Nephron progenitor cell (in vitro differentiated cells): ENCODE measurements at places on chromosomes 7 and 10.
A peak's percentile ranks its signal among the peaks of the same experiment; 100 is the strongest.

GRCh38 chr7:152735443-152736004 is 24.0 kb upstream of the ACTR3B start:
- no peak overlapping the region for H3K4me3 ChIP-seq
- DNase-seq = no peak
- peak overlapping the region; percentile 92 for H3K27ac ChIP-seq
- no peaks in the 10 kb centered on the region for H3K36me3 ChIP-seq
- H3K27me3 ChIP-seq = peaks cover 7% of the 10 kb centered on the region
- H3K4me1 ChIP-seq = peaks cover 12% of the 10 kb centered on the region

DNA sequence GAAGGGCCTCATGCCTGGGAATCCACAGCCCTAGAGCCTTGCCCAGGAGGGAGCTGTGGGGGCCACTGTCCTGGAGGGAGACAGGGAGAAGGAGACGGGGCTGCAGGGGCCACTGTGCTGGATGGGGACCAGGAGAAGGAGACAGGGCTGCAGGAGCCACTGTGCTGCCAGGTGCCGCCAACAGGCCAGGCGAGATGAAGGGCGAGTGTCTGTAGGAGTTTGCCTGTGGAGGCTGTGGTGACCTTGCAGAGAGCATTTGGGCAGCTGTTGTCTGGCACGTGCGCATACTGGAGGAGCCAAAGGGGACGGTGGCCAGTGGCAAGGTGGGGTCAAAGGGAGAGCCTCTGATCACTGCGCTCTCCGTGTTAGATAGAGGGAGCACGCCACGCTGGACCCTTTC is 79.2 kb downstream of the NKX6-2 start:
- H3K4me1 ChIP-seq = peaks cover 5% of the 10 kb centered on the region
- DNase-seq = no peak
- H3K27me3 ChIP-seq = peaks cover 10% of the 10 kb centered on the region
- H3K36me3 ChIP-seq = peaks cover 46% of the 10 kb centered on the region

DNA sequence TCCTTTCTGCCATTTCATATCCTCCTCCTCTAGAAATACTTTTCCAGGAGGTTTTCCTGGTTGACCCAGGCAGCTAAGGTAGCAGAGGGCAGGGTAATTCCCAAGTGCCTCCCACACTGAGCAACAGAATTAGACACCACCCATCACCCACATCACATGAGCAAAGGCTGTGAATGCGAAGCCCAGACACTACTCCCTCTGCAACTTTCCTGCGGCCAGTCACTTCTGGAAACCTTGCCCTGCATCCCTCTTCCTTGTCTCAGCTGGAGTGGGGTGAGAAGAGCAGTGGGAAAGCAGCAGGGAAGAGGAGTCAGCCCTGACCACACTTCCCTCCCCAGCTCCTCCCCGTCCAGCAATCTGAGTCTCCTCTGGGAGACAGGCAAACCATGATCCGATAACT is 15.2 kb downstream of the TMEM176B start:
- H3K4me1 ChIP-seq = peaks cover 47% of the 10 kb centered on the region
- no peak overlapping the region for H3K4me3 ChIP-seq
- DNase-seq = no peak
- H3K27ac ChIP-seq = peak overlapping the region; percentile 64
- H3K36me3 ChIP-seq = no peaks in the 10 kb centered on the region
- H3K27me3 ChIP-seq = peaks cover 9% of the 10 kb centered on the region

DNA sequence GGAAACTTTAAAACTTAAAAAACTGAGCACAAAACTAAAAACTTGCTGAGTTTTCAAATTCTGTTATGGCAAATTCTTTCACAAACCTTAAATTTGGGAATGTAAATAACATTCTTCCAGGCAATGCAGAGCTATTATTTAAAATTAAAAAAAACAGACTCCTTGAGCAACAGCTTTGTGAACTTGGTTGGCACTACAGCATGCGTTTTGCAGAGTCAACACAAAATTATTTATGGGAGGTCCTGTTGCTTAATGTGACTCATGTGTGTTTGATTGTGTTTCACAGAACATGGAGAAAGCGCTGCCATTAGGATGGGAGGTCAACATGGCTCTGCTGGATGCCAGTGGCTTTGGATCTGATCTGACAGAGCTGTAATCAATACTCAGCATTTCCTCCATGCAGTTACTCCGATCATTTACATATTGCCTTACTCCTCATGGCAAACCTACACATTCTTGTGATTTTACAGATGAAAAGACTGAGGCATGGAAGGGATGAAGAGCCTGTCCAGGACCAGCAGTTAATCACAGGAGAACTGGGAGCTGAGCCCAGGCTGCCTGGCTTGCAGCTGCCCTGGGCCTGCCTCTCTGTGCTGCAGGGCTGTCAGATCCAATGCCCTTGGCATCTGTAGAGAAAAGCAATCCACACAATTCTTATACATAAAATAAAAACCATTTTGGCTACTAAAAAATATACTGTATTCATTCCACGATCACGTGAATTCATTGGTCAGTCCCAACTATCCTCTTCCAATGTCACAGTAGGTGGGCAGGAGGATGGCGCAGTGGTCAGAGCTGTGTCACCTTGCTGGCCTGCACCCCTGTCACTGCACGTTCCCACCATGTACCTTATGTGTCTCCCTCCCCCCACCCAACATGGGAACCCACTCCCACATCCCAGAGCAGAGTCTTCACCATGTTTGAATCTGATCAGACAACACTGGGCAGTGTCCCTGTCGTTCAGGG is 200.9 kb downstream of the CXCL12 start:
- H3K36me3 ChIP-seq = no peaks in the 10 kb centered on the region
- peaks cover 21% of the 10 kb centered on the region for H3K4me1 ChIP-seq
- no peak overlapping the region for H3K4me3 ChIP-seq
- no peak for DNase-seq

DNA sequence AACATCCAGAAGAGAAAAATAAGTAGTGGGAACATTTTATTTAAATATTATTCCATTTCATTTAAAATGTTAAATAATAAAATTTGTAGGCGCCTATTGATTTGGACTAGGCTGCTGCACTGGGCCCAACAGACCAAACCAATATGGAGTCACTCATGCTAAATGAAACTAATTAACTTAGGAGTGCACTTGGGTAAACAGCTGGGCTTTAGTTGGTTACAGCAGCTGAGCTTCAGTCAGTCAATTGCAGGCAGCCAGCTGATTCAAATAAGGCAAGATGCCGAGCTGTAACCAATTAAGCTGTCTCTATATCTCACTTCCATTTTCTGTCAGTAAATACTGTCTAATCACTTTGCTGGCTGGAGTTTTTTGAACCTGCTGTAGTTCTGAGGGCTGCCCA is 102.1 kb upstream of the WDR11 start:
- H3K27me3 ChIP-seq = peaks cover 21% of the 10 kb centered on the region
- H3K4me3 ChIP-seq = no peak overlapping the region
- peaks cover 19% of the 10 kb centered on the region for H3K4me1 ChIP-seq
- no peak for DNase-seq

GRCh38 chr10:77400033-77400432 is 237.6 kb downstream of the KCNMA1 start:
- H3K36me3 ChIP-seq = no peaks in the 10 kb centered on the region
- H3K27ac ChIP-seq = no peak overlapping the region
- peaks cover 12% of the 10 kb centered on the region for H3K4me1 ChIP-seq

GRCh38 chr10:34966040-34966439 is 124.1 kb downstream of the CUL2 start:
- H3K4me1 ChIP-seq = peaks cover 48% of the 10 kb centered on the region
- no peak for DNase-seq
- H3K4me3 ChIP-seq = no peak overlapping the region
- H3K27me3 ChIP-seq = peaks cover 4% of the 10 kb centered on the region

GRCh38 chr7:82430500-82431465 is 12.8 kb downstream of the CACNA2D1 start:
- no peaks in the 10 kb centered on the region for H3K36me3 ChIP-seq
- H3K27me3 ChIP-seq = no peaks in the 10 kb centered on the region
- no peak for DNase-seq
- no peak overlapping the region for H3K4me3 ChIP-seq
